ENCODE measurements at places on chromosomes 7 and 10.

DNA sequence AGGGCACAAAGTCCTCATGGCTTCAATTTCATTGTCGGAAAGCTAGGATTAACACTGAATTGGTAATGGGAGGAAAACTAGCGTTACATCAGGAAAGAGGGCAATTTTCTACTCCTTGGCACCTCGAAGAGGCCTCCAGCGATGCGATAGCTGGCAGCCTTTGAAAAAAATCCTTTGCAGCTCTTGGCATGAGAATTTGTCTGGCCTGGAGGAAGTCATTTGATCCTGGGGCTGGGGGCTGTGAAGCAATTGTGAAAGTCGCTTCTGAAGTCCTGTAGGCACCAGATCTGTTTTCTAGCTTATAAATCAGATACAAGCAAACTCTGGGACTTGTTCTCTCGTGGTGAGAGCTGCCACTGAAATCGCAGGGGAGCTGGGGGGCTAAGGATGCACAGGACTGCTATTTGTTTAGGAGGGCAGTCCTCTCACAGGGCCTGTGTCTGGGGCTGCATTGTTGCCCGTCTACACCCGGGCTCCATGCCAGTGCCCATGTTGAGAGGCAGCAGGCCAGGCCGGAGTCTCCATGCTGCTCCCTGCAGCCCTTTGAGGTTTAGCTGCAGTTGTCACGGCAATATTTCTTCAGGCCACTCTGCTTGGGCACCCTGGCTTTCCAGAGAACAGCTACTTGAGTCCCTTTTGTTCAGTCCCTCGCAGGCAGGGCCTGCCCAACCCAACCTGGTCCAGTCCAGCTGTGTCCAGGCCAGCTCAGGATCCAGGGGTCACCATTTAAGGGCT lies 206.8 kb upstream of the LYZL1 start:
- no peak for DNase-seq

- DNase-seq: no peak
Measured at GRCh38 chr10:530717-531116, 158.8 kb downstream of the DIP2C start.

DNA sequence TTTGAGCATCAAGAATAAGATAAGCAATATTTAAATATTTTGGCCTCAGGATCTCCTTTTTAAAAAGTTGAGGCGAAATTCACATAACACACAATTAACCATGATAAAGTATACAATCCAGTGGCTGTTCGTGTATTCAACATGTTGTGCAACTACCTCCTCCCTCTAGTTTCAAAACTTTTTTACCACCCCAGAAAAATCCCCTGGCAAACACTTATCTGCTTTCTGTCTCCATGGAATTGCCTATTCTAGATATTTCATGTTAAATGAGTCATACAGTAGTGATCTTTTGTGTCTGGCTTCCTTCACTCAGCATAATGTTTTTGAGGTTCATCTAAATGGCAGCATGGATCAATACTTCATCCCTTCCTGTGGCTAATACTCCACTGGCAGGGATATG lies 31.8 kb upstream of the IL15RA start:
- no peak for DNase-seq

- DNase-seq: no peak
Measured at GRCh38 chr7:47885309-47885986, 62.8 kb downstream of the PKD1L1 start.

DNA sequence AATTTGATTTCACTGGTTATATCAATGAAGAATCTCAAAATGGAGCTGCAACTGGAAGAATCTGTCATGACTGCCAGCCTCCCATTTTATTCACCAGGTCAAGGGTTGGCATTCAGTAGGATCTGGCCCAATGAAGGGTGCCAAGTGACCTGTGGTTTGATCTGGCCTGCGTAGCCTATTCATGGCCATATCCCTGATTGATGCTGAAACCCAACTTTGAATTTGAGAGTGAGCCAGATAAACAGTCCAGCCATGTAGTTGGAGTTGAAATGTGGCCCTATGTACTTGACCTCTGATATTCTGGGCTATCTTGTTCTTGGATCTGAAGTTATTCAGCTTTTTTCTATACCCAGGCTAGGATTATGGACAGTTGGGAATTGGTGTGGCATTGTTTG lies 1.5 kb downstream of the MKLN1 start:
- DNase-seq: no peak

DNA sequence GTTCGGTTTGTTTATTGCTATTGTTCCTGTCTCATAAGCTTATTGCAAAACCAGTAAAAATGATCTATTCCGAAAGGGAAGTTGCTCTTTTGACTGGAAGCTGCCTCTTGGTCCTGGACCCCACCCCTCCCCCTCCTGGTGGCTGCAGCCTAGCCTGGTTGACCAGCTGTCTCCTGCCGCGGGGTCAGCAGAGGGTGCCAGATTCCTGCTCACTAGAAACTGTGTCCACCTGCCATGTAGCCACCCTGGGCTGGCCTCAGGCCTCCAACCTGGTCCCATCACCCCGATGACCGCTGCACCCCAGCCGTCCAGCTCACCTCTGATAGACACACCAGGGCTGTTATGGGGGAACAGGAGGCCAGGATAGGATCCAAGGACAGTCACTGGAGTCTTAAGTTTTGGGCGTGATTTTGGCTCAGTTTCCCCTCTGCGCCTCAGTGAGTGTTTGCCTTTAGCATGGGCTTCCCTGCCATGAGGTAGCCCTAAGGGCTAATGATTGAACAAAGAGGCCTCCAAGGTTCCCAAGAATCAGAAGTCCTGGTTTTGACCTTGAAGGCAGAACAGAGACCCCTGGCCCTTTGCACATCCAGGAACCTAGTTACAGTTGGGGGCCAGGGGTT lies 32.9 kb upstream of the SLF2 start:
- DNase-seq: no peak

DNA sequence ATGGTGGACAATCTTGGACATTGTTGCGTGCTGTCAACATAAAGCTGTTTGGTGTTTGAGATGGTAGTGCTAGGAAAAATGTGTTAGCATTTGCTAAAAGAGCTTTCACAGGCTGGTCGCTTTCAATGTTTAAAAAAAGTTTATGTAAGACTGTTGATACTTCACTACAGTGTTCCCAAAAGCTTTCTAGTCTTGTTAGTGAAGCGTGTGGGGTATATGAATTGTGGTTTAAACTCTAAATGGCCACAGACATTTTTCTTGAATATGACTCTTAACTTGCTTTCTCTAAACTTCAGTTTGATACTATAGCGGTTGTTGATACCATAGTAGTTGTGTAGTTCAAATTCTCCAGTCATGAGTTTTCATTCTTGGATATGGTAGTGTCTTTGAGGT lies 44.9 kb downstream of the MCU start:
- no peak for DNase-seq

Measured in activated CD8-positive, alpha-beta memory T cell treated with anti-CD3 and anti-CD28 coated beads for 24 hours (primary cell).